ENCODE measurements at places on chromosomes 2 and 18.
A peak's percentile ranks its signal among the peaks of the same experiment; 100 is the strongest.

DNA sequence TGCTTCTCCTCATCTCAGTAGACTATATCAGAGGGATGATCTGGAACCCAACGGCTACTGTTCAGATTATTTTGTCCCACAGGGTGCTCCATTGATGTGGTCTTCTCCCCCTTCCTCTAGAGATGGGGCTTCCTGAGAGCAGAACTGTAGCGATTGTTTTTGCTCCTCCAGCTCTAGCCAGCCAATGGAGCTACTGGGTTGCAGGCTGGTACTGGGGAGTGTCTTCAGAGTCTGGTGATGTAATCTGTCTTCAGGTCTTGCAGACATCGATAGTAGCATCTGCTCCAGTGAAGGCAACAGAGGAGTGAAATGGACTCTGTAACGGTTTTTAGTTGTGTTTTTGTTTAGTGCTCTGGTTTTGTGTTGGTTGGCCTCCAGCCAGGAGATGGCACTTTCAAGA, 621.9 kb downstream of the RNF144A start:
- DNase-seq: no peak

- no peak for DNase-seq
Measured at GRCh38 chr2:134657650-134658250, 61.0 kb downstream of the TMEM163 start.

DNA sequence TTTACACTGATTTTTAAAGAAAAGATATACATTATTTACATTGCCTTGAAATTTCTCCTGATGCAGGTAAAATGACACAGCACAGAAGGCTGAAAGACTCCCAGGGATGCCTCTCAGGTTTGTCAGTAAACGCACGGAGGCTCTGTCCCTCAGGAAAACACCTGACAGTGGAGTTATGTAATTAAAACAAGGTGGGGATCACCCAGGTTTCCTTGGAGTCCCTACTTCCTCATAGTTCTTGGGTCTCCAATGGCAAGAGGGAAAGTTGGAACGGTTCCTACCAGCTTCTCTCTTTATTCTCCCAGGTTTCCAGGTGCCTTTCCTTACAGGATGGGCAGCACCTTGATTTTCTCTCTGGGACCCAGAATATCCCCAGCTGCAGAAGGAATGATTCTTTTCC, 654.8 kb downstream of the SLC4A3 start:
- no peak for DNase-seq

DNA sequence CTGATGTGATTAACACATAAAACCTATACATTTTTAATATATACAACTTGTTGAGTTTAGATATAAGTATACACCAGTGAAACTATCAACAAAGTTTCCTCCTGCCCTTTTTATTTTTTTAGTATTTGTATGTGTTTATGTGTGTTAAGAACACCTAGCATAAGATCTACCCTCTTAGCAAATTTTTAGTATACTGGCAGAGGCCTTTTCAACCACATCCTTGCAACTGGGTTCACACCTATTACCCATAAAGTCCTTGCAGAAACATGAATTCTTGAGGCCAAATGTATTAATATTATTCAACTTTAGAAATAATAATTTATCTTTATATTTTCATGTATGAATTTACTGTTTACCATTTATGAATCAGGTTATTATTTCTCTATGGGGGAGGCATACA, 119.7 kb upstream of the CRIM1 start:
- no peak for DNase-seq

DNA sequence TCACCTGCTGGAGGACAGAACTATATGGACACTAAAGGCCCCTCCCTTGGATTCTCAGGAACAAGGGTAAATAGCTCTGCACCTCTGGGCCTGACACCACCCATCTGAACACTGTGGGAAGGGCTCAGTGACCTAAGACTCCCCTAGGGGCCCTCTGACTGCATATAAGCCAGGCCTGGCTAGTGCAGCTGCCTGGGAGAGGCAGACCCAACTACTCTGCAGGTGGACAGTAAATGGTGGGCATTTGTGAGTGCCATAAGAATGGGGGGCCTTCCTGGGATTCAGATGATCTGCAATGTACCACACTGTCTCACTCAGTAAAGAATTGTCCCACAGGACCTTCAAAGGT, 11.2 kb upstream of the WIPF1 start:
- DNase-seq: no peak

- no peak for DNase-seq
Measured at GRCh38 chr2:176565641-176566323, 296.5 kb downstream of the MTX2 start.

GRCh38 chr2:10221976-10222870, 80.5 kb upstream of the HPCAL1 start:
- no peak for DNase-seq

DNA sequence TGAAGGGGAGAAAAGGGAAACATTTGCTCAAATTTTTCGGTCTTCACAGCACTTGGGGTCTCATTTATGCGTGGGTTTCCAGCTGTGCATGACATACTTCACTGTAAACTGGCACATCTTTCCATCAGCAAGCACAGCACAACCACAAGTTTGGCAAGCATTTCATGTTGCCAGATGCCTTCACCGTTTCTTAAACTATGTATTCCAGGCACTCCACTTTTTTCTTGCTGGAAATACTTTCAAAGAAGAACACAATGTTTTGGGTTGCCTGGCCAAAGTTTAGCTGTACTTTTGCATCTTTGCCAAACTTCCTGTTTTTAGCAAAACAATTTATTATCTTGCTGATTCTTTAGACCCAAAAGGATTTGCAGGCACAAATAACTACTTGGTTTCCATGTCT, 194.6 kb upstream of the MEIS1 start:
- DNase-seq: no peak

GRCh38 chr2:171191021-171191420, 30.3 kb upstream of the TLK1 start:
- DNase-seq: no peak

DNA sequence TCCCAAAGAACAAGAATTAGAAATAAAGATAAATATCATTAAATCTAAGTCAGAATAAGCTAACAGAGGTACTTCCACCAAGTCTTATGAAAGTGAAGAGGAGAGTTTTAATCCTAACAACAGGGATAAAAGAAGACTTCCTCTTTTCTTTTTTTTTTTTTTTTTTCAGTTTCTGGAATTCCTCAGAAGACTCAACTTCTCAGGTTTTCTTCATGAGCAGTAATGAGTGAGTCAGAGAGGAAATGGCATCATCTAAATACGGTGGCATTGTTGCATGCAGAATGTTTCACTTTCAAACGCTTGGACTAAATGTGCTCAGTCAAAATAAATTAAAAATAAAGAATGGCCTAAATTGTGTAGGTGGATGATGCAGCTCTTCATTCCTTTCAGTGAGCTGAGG, 45.6 kb upstream of the ARHGAP15 start:
- no peak for DNase-seq

- DNase-seq: no peak
Measured at GRCh38 chr2:119772767-119773166, 13.0 kb downstream of the PTPN4 start.

GRCh38 chr2:9778471-9779316, 64.6 kb upstream of the TAF1B start:
- no peak for DNase-seq

GRCh38 chr2:219362524-219363164, 25.1 kb downstream of the DNPEP start:
- DNase-seq: peak; percentile 51

- DNase-seq: no peak
Measured at GRCh38 chr2:199704358-199705238, 146.4 kb downstream of the FTCDNL1 start.

- no peak for DNase-seq
Measured at GRCh38 chr2:204115137-204116056, 178.8 kb downstream of the ICOS start.

- no peak for DNase-seq
Measured at GRCh38 chr2:207810200-207810788, 40.6 kb upstream of the FZD5 start.

- DNase-seq: no peak
Measured at GRCh38 chr18:44238911-44239310, 441.8 kb upstream of the SETBP1 start.

DNA sequence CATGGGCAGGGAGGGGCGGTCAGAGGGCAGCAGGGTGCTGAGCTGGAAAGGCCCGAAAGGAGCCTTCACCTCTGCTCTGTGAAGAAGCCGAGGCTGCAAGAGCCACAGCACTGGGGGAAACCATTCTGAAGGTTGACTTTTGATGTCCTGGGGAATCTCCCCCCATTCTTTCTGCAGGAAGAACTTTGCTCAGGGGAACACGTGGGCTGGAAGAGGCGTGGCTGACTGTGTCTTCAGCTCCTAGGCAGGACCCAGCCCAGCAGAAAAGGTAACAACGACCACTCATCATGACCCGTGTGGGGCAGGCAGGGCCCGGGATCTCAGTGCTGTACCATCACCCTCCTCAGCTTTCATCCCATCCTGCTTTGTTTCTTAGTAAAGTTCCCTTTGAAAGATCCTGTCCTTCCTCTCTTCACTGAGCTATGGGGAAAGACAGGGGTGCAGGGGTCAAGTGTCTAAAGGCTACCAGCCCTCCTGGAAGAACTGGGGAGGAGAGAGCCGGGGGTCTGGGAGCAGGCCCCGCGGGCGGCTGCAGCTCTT, 312.7 kb downstream of the CELF4 start:
- DNase-seq: no peak

- DNase-seq: no peak
Measured at GRCh38 chr18:24271381-24272228, 126.0 kb downstream of the OSBPL1A start.

DNA sequence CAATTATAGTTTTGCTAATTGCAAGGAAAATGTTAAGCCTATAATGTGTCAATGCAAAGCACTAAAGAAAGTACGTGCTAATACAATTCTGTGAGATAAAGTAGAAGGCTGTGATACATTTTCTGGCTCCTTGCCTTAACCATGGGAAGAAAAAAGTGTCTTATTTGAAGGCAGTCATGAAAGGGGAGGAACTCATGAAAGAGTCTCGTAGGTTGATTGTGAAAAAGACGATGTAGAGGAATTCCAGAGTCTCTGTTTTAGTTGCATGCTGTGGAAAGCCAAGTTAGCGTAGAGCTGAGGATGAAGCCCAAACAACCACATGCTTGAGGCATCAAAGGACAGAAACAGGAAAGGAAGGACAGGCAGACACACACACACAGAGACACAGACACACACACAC, 214.1 kb downstream of the MEIS1 start:
- no peak for DNase-seq

- no peak for DNase-seq
Measured at GRCh38 chr2:31297751-31298150, 63.8 kb downstream of the EHD3 start.

DNA sequence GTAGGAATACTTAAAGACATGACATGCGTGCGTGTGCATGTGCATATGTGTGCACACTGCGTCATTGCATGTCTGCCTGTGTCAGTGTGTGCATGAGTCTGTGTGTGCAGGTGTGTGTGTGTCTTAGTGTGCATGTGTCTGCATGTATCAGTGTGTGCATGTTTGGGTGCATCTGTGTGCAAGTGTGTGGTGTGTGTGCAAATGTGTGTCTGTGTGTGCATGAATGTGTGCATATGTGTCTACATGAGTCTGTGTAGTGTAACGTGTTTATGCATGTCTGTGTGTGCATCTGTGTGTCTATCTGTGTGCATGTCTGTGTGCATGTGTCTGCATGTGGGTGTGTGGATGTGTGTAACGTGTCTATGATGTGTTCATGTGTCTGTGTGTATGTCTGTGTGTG, 30.5 kb downstream of the KCNG2 start:
- no peak for DNase-seq

DNA sequence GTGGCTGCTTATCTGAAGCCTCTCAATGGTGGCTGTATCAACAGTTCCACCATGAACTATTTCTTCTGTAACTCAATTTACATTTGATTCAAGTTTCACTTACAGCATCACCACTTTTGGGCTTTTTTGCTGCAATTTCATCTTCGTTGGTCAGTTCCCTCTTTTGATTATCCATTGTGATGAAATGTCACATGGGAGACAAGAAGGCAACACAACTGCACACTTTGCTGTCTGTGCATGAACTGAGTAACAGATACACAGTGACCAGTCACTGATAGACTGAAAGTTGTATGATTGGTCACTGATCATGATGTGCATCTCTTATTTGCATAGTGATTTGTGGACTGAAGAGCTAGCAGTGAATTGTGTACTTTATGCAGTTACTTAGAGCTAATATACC, 130.7 kb upstream of the RNF152 start:
- no peak for DNase-seq

DNA sequence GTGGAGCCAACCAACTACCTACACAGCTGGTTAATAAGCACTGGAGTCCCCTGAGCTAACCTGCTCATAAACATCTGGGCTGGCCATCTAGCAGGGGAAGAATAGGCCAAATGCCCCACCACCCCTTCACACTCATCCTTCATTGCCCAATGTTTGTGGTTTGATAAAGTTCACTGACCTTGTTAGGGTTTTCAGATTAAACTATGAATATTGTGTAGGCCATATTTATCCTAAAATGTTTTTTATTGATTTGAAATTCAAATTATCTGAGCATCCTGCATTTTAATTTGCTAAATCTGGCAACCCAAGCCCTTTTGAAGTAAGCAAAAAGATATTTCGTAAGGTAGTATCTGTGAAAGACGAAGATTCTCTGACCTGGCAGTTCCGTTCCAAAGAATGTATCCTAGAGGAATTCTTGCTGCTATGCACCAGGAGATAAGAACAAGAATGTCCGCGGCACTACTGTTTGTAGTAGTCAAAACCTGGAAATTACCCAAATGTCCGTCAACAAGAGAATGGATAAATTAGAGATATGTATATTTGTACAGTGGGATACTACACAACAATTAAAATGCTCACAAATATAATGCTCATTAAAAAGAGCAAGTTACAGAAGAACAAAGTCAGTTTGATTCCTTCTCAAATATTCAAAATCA, 5.8 kb upstream of the TLK1 start:
- no peak for DNase-seq

DNA sequence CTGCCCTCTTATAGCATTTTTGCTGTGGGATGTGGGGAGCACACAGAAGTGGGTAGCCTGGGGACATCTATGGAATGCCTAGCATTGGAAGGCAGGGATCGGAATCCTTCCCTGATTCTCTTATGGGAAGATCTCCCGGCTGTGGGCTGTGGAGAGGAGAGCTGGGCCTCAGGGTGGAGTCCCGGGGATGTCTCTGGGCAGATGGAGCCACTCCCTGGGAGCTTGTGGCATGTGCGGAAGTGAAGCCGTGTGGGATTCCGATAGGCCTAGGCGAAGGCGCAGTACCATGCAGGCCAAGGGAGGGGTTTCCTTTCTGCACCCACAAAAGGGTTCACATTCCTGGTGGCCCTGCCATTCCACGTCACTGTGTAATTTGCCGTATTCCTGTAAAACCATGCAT, 87.9 kb downstream of the GLI2 start:
- no peak for DNase-seq
